ENCODE measurements at places on chromosomes 5 and 9.

- no peak for DNase-seq
Observed at GRCh38 chr9:120612218-120612617, 32.3 kb upstream of the CDK5RAP2 start.

- DNase-seq, result no peak
Observed at GRCh38 chr9:97979788-97980478, 3.2 kb upstream of the ANP32B start.

DNA sequence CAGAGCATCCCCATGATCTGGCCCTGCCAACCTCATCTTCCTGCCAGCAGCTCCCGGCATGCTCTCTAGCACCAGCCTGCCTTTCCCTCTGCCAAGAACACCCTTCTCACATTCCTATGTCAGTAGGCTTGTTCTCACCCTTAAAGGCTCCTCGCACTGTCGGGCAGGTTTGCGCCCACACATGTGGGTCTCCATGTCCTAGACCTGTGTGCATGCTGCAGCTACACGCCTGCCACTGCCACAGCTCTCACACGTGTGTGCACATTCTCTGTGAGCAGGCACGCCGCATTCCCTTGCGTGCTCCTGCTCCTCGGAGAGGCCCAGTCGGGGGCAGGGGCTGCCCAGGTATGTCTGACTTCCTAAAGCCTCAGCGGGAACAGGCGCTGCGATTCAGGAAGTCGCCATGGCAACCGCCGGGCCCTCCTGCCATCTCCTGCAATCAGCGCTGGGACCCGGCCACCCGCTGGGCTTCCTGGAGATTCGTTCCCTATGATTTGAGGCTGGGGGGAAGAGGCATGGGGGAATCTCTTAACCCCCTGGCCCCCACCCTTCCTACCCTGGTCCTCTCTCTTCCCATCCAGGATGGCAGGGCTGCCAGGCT is 28.1 kb downstream of the NDUFA8 start:
- no peak for DNase-seq

DNA sequence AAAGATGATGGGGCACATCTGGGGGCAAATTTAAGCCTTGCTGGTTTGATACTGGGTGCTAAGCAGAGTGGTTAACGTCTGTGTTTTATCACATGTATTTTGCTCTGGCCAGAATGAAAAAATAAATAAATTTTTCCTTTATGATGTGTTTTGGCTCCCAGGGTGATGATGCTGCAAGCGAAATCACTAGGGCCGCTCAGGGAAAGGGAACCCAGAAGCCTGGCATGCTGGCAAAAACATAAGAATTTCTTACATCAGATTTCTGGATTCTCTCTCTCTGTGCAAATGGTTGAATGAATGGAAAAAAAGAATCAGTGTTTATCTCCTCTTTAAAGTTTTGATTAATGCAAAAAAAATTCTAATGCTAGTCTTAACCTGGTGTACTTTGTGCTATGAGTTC is 1975.2 kb upstream of the C9orf72 start:
- DNase-seq, result no peak

GRCh38 chr5:170302653-170303501 is 5.3 kb upstream of the LCP2 start:
- peak; percentile 64 for DNase-seq

GRCh38 chr5:150298701-150299451 is 3.8 kb downstream of the ARSI start:
- no peak for DNase-seq

- no peak for DNase-seq
Observed at GRCh38 chr5:148898413-148899075, 72.1 kb downstream of the ADRB2 start.

GRCh38 chr5:8756498-8757084 is 789.3 kb downstream of the SEMA5A start:
- DNase-seq, result no peak

DNA sequence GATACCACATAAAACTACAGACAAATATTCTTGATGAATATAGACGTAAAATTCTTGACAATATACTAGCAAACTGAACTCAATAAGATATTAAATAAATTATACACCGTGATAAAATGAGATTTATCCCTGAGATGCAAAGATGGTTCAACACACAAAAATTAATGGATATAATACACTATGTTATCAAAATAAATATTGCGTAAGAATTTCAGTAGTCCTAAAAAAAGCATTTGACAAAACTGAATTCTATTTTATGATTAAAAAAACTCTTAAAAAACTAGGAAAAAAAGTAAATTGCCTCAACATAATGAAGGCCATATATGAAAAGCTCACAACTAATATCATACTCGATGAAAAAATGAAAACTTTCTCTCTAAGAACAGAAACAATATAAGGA is 472.3 kb upstream of the GRIA1 start:
- no peak for DNase-seq

DNA sequence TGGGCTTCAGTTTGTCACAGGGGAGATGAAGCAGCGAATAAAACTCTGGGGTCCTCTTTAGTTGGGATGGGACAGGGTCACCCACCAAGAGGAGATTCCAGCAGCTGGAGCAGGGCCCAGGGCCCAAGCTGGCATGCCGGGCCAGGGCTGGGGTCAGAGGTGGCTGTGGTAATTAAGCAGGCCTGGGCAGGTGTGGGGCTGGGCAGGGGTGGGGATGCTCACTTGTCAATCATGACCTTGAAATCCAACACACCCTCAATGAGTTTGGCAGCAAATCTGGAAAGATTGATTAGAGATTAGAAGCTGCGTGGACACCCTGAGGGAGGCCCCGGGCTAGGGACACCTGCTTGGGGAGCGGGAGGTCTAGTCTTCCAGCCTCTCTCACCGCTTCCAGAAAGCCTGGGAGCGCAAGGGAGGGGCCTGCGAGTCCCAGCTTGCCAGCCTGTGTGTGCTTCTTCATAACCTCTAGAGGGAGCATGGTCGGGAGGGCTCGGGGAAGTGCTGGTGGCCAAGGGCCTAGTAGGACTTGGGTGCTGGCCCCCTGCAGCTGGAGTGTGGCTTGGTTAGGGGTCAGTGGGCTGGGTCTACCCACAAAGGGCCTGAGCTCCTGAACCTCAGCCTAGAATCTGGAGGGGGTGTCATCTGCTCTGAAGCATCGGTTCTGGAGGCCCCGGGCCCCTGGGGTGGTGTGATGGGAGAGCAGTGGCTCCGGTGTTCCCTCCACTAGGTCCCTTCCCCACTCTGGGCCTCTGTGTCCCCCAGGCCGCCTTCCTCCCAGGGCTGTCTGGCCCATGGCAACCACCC is 7.6 kb downstream of the CRAT start:
- no peak for DNase-seq

- no peak for DNase-seq
Observed at GRCh38 chr5:31768784-31769183, 129.9 kb downstream of the PDZD2 start.

GRCh38 chr5:163635631-163636030 is 130.2 kb downstream of the MAT2B start:
- no peak for DNase-seq

GRCh38 chr5:109487753-109488420 is 78.1 kb upstream of the PJA2 start:
- DNase-seq, result no peak

GRCh38 chr9:93869863-93870262 is 85.3 kb downstream of the BARX1 start:
- no peak for DNase-seq

DNA sequence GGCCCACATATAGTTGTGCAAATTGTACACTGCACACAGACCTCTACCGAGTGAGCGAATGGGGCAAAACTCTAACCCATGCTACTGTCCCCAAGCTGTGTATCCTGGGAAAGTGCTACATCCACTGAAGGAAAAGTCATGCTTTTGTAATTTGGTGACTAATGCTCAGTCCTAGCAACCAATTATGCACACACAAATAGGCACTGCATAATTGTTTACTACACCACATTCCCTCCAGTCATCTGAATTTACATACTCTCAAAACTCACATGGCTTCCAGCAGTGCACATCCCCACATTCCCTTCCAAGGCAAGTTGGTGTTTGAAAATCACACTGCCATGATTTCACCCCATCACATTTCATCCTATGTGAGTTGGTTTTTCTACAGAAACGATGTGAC is 125.9 kb upstream of the OSMR start:
- DNase-seq, result no peak

GRCh38 chr9:129247285-129248153 is 69.5 kb upstream of the IER5L start:
- no peak for DNase-seq

DNA sequence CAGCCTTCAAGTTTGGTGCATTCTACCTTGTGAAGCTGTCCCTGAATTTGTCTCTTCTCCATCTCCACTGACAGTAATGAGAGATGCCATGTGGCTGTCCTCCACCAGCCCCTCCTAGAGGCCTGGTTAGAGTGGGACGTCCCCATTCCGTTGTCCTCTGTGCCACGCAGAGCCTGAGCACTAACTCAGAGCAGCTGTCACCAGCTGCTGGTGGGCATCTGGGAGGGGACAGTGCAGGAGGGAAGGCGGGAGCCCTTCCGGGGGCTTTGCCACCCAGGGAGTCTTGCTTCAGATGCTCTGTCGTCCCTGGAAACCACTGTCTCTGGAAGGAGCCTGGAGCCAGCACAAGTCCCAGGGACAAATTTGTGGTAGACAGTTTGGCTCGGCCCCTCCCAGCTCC is 78.6 kb downstream of the PDZD2 start:
- no peak for DNase-seq

GRCh38 chr9:116939614-116940013 is 252.5 kb downstream of the TRIM32 start:
- no peak for DNase-seq

DNA sequence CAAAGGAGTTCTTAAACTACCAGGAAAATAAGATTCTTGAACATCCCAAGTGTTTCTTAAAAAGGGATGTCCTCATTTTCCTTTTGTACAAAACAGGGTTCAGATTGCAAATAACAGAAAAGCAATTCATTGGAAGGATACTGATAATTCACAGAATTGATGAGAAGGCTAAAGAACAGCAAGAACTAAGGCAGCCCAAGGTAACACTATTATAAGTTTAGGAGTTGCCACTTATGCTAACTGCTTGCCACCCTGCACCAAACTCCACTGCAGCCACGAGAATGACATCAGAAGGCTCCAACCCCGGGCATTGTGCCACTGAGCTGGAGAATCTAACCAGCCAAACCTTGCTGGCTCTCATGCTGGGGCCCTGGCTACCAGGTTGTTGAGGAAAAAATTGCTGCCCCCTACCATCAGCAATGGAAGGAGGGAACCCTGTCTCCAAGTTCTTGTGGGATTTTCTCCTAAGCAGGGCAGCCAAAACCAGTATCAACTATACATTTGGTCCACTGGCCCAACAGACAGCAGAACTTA is 123.4 kb downstream of the ARL15 start:
- DNase-seq, result no peak

GRCh38 chr5:178304016-178304415 is 71.4 kb upstream of the PHYKPL start:
- DNase-seq, result no peak

DNA sequence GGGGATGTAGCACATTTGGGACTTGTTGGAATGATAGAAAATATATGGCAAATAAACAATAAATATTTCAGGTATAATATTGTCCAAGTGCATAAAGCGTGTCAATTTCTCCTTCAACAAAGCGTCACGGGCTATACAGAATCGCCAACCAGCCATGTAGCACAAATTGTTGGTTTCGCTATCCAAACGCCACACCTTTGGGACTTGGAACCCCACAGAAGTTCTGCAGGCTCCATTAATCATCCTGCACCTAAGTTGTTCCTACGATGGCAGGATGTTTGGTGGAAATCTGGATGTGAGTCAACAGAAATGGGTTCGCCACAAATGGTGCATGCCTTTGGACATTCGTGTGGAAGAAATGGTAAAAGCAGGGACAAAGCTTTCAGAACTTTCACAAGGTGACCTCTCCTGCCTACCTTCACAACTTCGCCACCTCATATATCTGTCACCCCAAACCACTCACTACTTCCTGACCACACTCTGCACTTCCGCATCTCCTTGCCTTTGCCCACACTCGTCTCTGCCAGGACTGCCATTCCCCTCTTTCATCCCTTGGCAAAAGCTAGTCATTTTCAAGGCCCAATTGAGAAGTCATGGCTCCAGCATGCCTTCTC is 95.7 kb downstream of the LHFPL2 start:
- no peak for DNase-seq

DNA sequence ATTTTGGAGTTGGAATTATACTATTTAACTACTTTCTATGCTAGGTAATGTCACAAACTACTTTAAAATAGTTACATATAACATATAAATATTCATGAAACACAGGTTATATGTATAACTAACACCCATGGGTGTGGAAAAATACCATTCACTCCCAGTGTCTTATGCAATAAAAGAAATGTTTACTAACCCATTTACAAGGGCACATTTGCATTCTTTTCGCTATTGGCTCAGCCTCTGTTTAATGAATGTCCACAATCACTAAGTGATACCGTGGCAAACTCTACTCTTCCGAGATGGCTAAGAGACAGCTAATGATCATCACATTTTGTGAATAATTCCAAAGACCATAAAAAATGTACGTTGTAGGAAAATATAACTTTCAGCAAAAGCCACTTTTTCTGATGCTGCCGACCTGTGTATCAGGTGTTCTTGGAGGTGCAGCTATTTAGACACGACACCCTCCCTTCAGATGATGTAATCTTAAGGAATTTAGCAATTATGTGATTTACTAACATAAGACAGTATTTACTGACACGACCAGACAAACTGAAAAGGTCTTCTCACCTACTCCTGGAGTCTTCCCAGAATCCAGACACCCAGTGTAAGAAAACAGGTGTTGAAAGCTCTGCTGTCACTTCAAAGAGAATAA is 121.7 kb upstream of the FAM120A start:
- DNase-seq, result no peak

GRCh38 chr5:39891376-39891775 is 466.6 kb upstream of the DAB2 start:
- DNase-seq, result no peak
